Bronchial epithelial cell (primary cell): ENCODE measurements at places on chromosomes 5 and 9.

DNA sequence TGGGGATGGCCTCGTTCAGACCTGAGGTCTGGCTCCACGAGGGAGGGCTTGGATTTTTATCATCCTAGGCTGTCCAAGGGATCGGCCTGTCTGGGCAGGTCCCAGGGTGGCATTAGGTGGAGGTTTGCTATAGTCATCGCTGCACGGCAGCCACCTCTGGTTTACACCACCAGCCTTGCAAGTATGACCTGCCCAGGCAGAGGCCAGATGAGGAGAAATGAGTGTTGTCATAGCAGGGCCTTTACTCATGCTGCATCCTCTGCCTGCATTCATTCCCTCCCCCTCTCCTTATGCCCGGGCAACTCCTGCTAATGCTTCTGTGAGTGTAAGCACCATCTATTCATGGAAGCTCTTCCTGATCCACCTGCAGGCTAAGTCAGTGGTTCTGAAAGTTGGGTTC lies 15.3 kb upstream of the NDST1 start:
- peak; percentile 99 for DNase-seq

DNA sequence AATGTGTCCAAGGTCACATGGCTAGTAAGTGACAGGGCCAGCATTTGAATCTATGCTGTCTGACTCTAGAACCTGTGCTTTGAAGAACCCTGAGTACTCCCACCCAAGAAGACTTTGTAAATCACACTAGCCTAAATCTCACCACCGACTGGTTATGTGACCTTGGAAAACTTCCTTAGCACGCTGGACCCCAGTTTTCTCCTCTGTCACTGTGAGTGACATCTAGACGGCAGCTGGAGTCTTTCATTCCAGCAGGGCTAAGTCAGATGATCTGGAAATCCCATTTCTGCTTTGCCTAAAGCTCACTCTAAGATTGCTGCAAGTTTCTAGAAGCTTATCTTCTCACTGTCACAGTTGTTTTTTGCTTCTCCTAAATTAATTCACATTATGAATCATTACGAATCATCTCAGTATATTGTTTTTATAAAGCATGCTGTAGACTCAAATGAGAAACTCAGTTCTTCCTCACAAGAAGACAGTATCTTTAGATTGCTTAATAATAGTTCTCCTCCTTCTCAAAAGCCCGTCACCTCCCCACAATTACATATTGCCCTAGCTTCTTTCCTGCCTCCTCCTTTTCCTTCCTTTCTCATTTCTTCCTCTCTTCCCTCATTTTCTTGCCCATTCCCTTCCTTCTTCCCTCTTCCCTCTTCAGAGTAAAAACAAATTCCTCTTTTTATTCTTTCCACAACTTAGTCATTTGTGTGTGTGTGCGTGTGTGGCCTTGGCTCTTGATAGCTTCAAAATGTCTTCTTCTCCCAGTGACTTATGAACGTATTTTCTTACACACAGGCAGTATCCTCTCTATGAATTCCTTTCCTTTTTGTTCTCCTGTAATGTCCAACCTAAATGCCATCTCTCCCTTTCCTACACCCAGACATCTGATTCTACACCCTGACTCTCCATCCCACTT lies 16.8 kb downstream of the ALDOB start:
- DNase-seq = peak; percentile 58

DNA sequence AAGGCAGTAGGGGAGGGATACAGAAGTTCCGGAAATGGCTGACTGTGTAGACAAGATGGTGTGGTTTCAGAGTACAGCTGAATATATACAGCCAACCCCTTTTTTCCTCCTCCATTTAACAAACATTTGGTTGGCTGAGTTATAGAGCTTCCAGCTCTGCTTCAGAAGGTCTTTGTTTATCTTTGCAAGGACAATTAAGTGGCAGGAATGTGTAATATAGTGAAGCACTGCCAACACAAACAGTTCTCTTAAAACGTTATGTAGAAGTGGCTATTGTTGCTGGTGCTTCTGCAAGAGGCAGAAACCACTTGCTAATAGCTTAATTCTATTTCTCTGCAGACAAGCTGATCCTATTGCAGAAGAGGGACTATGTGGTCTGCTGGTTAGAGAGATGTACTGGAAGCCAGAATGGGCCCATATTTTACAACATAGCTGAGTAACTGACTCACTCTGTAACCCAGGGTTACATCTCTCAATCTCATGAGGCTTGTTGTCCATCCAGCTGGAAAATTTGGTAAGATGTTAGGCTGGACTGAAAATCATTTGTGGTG lies 62.7 kb upstream of the OSMR start:
- peak; percentile 46 for DNase-seq

GRCh38 chr5:124602925-124603650 lies 143.4 kb downstream of the ZNF608 start:
- peak; percentile 29 for DNase-seq

GRCh38 chr9:132169672-132170392 lies 8.0 kb downstream of the NTNG2 start:
- peak; percentile 17 for DNase-seq

GRCh38 chr5:66302344-66302743 lies 158.2 kb downstream of the SREK1 start:
- DNase-seq = no peak

GRCh38 chr5:95727764-95728191 lies 3.4 kb upstream of the RHOBTB3 start:
- DNase-seq = peak; percentile 90

DNA sequence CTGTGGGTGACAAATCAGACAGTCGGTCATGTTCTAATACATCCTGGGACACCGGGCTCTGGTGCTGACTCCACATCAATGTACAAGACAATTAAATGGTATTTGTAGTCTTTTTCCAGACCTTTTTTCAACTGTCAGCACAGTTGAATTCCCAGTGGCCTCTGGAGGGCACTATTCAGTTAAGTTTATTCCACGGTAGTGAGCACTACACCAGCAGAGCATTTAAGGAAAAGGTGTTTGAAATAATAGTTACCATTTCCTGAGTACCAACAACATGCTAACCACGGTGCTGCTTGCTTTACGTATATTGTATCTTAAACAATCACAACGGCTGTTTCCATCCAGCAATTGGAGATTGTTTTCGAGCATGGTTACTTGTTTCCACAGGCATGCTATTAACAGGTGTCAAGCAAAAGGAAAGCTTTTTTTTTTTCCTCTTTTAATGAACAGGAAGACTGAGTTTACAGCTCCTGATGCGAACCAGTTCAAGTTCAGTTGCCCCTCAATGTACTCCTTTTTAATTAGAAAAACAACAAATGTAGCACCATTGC lies 186.7 kb downstream of the PDZD2 start:
- peak; percentile 74 for DNase-seq

DNA sequence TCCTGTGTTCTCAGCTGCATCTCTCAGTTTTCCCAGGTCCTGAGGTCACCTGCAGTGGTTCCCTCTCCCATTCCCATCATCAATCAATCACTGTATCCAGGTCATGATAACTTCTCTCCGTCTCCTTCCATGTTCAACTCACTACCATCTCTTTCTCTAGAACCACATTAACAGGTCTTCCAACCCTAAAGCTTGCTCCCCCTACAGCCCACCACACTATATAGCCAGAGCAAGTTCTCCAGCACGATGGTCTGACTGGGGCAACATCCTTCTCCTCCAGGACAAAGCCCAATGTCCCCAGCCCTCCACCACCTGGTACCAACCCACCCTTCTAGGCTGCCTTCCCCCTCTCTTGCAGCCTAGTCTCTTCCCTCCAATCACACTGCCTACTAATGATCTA lies 241.6 kb downstream of the CDK5RAP2 start:
- no peak for DNase-seq

DNA sequence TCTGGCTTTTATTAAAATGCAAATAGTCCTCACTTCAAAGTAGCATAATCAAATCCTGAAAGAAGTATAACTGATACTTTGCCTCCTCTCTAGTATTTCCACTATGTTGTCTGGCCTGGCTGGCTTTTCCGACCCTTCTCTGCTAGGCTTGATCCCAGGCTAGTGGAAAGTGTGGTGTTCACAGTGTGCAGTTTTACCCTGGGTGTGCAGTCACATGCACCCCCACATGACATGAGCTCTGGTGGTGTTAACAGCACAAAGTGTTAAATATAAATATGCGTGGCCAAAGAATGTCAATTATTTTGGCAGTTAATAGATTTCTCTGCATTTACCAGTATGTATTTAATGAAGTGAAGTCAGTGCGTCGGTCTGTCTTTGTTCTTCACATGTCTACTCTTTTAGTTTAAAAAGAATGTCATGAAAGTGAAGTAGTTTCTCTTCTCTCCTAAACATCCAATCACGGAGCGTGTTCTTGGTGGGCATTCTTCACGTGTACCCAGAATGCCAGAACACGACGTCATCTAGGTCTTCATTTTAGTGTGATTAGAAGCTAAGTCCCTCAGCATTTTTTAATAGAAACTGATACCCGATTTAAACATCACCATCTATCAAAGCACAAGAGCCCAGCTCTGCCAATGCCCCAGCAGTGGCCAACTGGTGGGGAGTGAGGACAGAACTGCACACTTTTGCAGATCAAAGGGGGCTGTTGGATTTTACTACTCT lies 286.4 kb downstream of the FANCC start:
- DNase-seq = no peak

DNA sequence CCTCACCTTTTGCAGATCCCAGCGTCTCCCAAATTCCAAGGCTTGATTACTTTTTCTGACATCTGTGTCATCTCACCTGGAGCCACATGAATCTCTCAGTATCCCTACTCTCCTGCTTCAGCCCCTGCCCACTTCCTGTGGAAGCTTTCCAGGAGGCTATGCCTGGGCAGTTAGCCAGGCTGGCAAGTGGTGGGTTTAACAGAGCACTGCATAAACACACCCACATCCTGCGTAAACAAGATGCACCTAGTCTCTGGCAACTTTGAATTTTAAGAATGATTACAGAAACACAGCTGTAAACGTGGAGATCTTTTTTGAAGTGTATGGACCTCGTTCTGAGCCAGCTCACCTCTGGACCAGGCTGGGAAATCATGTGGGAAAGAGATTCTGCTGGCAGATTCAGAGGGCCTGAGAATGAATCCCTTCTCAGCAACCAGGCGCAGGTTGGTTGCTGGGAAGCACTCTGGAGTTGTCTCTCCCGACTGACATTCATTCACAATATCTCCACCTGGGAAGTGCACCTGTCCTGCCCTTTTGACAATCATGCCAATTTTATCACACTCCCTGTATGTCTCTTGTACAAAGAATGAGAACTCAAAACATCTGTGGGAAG lies 55.7 kb upstream of the FANCC start:
- peak; percentile 35 for DNase-seq

GRCh38 chr9:129757045-129757444 lies 4.2 kb upstream of the PTGES start:
- no peak for DNase-seq

DNA sequence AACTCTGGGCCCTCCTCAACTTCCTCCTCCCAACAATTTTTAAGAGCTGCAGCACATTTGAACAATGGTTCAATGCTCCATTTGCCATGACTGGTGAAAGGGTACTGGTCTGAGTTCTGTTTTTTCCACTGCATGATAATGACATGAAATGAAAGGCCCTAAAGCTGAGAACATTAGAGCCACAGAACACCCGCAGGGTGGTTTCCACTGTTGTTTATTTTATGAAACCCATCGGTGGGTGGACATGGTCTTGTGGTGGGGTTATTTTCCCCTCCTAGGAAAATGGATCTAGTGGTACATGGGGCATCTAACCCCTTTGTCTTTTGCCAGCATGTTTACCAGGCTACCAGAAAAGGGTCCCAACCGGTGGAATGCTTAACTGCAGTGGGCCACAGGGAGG lies 71.8 kb downstream of the SMARCA2 start:
- no peak for DNase-seq

GRCh38 chr9:91451431-91452270 lies 28.0 kb upstream of the NFIL3 start:
- DNase-seq = peak; percentile 74

GRCh38 chr5:76174101-76174500 lies 90.9 kb downstream of the SV2C start:
- DNase-seq = no peak

DNA sequence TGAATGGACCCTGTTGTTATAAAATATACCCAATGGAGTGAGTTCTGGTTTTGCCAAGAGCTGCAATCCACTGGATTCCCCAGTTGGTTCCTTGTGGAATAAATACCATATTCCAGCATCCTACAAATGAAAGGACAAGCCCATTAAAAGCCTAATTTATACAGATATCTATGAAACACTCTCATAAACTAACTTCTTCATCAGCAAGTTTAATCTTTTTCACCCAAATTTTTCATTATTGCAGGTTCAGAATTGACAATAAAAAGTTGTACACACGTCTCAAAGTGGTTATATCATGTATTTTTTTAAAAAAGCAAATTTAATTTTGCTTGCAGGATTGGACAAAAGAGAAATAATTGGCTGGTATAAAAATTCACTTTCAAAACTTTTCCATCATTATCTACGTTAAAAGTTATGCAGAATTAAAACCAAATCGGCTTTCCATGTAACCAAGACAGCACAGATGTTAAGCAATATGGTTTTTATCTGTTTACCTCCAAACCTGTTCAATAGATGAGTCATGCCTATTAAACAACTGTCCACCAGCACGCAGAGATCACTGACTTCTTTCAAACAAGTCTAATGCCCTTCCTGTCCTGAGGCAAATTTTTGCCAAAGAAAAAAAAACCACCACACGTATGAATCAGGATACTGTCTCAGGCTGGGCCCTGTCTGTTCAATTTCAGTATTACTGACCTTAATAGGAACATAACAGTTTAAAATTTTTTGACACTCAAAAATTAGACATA lies 42.5 kb downstream of the CEMIP2 start:
- DNase-seq = peak; percentile 99

DNA sequence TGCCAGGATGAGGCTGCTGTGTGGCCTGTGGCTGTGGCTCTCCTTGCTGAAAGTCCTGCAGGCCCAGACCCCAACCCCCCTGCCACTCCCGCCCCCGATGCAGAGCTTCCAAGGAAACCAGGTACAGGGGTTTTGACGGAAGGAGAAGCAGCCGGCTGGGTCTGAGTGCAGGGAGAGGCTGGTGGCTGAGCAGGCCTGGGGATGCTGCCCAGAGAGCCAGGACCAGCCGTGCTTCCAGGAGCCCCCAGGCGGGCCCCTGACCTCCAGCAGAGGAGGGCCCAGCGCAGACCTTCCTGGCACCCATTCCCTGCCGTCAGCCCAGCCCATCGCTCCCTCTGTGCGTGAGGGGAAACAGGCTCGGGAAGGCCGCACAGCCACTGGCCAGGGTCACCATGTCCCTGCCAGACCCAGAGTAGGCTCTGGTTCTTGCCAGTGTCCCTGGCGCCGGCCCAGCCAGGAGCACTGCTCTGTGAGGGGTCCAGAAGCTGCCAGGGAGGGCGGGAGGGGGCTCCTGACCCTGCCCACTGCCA lies 313 bp downstream of the LCN12 start:
- no peak for DNase-seq

- no peak for DNase-seq
Measured at GRCh38 chr9:97808415-97808814, 44.6 kb upstream of the FOXE1 start.

DNA sequence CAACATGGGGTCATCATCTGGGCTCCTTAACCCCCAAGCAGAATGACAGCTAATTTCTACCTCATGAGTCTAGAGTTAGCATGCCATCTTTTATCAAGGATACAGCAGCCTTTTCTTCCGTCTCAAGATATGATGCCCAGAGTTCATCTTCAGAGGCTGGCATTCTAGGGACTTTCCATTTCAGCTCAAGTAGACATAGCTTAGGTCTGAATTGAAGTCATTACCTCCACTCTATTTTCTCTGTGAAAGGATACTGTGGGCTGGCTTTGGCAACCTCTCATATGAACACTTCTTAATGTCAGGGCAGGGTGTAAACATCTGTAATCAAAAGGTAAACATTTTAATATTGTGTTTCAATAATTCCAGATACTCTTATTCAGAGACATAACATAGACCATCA lies 535.7 kb downstream of the MAT2B start:
- no peak for DNase-seq
